Stimulated activated CD4-positive, alpha-beta T cell treated with anti-CD3 and anti-CD28 coated beads, Interleukin-15, amount 100 ng/mL, for 48 hours (primary cell): ENCODE measurements at places on chromosomes 2 and 18.
A peak's percentile ranks its signal among the peaks of the same experiment; 100 is the strongest.

DNA sequence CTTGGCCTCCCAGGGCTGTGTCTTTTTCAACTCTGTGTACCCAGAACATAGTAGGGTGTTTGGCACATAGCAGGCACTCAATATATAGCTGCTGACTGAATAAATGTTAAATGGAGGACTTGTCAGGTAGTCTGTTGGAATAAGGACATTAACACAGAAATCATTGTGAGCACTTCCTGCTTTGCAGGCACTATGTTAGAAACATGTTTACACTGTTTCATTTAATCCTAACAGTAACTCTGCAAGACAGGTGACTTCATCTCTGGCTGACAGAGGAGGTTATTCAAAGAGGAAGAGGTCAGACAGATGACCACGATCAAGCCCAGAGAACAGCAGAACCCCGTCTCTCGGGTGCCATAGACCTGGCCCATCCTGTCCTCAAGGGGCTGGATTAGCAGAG, 28.0 kb upstream of the PIEZO2 start:
- no peak for DNase-seq

DNA sequence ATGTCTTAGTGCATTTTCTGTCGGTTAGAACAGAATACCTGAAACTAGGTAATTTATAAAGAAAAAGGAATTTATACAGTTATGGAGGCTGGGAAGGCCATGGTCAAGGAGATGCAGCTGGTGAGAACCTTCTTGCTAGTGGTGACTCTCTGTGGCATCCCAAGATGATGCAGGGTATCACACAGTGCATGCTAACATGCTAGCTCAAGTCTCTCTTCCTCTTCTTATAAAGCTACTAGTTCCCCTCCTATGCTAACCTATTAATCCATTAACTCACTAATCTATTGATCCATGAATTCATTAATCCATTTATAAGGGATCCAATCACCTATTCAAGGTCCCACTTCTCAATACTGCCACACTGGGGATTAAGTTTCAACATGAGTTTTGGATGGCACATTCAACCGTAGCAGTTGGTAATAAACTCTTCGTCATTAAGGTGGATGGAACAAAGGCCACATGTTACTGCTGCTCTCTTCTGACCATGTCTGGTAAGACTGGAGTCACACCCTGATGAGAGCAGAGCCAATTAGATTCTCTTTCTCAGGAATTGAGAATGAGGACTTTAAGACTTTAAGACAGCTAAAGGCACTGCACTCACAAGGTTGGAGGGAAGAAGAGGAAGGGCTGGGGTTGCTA, 211.6 kb upstream of the SMAD7 start:
- DNase-seq, result no peak

DNA sequence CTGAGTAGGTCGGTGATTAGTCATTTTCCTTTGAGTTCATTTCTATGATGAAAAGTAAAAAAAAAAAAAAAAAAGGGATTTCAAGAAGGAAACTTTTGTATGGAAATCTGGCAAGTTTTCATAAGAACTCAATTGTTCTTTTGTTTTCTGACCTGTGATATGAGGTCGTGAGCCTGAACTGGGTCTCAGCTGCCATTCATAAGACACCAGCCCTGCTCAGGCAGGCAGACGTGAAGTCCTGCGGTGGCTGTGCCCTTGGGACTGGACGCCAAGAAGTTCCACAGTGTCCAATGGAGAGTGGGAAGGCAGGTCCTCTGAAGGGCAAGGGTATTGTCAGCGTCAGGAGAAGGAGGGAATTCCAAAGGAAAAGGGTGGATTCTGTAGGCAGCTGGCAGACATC, 183.9 kb downstream of the NCK2 start:
- DNase-seq, result no peak

DNA sequence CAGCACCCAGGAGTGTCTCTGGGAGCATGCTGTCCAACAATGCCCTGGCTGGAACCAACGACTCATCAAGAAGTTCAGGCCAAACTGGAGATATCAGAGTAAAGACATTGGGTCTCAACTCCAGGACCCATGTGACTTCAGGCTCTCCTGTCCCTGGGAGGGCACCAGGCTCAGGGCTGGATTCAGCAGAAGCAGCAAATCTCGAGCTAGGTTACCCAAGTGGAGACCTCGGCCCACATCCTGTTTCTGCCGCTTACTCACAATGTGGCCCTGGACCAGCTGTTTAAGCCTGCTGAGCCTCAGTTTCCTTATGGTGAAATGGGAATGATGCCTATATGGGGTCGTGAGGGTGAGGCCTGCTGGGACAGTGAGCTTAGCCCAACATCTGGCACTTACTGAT, 9.3 kb upstream of the OTOF start:
- DNase-seq, result no peak

DNA sequence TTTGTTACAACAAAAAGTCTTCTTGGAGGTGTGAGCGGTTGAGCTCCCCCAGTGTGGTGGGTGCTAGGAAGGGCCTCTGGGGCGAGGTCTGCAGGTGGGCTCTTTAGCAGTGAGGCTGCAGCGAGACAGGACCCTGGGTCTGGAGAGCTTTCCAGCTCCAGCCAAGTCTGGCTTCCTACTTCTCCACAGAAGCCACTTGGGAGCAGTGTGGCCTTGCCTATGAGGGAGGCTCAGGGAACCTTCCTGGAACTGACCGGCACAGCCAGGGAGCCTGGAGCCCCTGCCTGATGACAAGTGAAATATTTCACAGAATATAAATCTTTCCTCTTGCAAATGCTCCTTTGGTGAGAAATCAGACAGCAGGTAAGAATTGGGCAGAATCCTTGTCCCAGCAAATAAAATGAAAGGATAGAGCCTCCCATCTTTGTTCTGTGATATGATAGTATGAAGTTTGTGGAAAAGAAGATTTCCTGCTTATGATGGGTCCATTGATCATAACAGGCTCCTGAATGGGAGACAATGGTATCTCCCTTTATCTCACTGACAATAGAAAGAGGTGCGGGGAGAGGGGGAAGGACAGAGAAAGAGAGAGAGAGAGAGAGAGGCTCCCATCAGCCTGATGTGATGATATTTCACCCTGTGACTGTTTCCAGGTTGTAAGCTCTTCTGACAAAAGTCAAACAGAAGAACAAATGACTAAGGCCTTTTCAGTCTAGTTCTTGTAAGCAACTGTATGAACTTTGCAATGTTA, 289.8 kb upstream of the SPRED2 start:
- no peak for DNase-seq

DNA sequence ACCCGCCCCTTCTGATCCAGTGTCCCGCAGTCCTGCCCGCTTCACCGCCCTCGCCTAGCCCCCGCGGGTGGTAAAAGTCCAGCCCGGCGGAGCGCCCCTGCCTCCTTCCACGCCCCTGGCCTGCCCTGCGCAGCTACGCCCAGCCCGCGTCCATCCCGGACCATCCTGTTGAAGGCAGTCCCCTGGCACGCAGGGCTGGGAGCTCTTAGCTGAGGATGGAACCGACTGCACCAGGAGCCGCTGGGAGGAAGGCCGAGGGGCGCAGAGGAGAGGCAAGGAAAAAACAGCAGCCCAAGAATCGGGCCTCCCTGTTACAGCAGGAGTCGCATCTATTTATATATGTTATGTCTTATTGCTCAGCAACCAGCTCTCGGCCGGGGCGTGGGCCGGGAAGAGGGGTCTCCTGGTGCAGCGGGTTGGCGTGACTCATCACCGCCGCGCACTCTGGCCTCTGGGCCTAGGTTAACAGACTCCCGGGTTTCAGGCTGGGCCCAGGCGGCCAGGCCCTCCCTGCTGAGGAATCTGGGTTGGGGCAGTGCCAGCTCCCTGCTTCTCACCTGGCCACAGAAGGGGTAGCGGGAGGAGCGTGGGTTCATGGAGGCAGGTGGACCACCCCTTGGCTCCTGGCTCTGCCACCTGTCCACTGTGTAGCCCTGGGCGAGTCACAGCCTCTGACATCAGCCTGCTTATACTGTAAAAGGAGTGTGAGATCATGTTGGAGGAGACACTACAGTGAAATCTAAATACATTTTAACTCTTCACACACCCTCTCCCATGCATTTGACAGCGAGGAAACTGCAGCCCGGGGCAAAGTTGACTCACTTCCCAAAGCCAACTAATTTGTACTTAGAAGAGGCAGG, 13.4 kb upstream of the MAP3K2 start:
- no peak for DNase-seq

DNA sequence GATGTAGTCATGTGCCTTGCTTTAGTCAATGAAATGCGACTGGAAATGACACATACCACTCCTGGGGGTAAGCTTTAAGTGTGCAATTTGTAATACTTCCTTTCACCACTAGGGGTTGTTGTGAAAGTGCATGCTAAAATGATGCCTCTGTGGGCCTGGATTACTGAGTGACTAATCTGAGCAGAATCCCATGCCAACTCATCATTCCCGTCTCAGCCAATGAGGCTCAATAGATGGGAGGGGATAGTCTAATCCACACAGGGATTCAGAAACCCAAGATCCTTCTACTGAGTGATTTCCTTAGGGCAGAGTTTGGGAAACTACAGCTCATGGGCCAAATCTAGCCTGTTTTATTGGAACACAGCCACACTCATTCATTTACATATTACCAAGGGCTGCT, 54.0 kb downstream of the HRH4 start:
- no peak for DNase-seq

DNA sequence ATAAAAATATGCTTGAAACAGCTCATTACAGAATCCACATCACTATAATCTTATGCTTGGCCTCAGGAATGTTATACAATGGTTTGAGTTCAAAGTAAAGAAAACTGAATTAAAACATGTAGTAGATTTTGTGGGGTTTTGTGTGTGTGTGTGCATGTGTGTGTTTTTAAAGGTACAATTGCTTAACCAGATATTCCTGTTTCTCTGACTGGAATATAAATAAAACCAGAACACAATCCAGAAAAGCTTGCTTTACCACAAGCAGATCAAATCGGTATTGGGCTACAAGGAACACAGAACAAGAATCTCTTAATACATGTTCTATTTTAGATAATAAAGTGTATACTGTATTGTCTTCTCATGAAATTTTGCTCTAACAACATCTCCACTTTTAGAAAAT, 110.0 kb downstream of the TMEM247 start:
- no peak for DNase-seq

DNA sequence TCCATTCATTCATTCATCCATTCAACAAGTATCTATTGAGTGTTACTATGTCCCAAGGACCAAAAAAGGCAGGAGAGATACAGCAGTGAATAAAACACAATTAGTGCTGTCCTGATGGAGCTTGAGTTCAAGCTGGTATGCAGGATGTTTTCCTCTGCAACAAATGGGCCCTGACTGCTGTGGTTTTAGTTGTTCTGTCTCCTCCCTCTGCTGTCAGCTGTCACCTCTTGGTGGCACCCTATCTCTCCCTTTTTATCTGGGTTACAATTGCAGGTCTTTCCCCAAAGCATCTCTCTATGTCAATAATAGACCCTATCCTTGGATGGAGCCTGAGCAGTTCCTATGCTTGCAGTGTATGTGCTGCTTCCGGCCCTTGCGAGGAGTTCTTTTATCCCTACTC, 304.8 kb downstream of the PDE11A start:
- DNase-seq, result no peak

DNA sequence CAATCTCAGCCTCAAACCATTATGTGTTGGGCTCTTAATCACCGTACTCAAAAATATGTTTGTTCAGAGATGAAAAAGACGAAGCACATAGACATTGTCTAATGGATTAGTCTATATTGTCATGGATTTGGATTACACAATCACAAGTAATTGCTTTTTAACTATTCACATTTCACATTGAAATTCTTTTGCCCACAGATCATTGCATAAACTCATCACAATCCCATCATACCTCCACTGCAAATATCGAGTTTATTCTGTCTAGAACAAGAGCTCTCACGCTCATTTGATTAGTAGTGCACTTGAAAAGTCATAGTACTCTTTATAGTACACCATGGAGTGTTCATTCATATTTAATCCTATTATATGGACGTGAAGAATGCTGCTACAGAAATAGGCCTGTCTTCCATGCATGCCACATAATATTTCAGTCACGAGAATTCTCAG, 97.9 kb upstream of the SOX11 start:
- no peak for DNase-seq

DNA sequence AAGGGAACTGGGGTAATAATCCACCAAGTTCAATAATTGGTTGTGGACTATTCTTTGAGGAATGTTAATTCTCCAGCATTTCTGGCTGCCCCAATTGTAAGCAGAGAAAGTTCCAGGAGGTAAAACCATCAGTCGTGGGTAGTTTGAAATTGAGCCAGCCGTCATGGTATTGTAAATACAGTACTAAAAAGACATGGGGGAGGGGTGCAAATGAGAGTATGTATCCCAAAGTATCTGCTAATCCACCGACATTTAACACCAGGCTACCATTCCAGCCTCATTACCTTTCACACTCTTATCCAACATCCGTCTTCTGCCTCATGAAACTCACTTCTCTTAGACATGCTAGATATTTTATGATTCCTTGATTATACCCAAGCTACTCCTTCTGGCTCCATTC, 507.9 kb downstream of the ERBB4 start:
- DNase-seq, result no peak

DNA sequence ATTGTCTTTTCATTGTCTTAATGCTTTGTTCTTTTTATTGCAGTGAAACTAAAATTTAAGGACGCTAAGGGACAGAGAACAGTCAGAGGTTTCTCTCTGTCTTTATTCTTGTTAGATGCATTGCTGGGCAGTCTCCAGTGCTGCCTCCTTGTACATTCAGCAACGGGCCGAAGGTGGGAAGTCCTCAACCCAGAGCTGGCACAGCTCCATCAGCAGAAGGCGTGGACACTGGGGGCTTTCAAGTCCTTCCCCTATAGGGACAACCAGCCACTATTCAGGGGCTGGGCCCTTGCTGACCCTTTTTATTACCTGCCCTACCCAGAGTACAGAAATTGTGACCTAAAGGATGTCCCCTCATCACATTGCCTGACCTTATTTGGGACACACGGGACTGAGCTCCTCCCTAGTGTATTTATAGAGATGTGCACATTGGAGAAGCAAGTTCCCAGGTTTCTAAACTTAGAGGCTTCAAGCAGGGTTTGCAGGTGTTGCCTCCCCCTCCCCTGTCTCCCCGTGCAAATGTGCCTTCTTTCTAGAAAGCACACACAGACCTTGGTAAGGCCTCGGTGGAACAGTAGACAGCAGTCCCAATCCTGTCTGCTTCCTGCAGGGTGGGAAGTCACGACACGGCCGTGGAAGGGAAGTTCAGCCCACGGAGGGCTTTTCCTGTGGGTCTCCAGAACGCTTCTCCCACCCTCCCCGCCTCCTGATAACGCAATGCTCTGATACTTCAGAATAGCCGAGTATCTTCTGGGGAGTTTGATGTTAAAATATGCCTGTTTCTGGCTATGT, 68.2 kb downstream of the ZCCHC2 start:
- DNase-seq, result no peak

GRCh38 chr2:70785137-70785911, 5.1 kb downstream of the FIGLA start:
- DNase-seq, result peak; percentile 47

- DNase-seq, result peak; percentile 61
Observed at GRCh38 chr2:46239847-46240181, 57.4 kb upstream of the EPAS1 start.
